Activated naive CD8-positive, alpha-beta T cell treated with anti-CD3 and anti-CD28 coated beads, Interleukin-2, amount 50 U/mL, for 24 hours (primary cell): ENCODE measurements at places on chromosomes 3 and 15.

DNA sequence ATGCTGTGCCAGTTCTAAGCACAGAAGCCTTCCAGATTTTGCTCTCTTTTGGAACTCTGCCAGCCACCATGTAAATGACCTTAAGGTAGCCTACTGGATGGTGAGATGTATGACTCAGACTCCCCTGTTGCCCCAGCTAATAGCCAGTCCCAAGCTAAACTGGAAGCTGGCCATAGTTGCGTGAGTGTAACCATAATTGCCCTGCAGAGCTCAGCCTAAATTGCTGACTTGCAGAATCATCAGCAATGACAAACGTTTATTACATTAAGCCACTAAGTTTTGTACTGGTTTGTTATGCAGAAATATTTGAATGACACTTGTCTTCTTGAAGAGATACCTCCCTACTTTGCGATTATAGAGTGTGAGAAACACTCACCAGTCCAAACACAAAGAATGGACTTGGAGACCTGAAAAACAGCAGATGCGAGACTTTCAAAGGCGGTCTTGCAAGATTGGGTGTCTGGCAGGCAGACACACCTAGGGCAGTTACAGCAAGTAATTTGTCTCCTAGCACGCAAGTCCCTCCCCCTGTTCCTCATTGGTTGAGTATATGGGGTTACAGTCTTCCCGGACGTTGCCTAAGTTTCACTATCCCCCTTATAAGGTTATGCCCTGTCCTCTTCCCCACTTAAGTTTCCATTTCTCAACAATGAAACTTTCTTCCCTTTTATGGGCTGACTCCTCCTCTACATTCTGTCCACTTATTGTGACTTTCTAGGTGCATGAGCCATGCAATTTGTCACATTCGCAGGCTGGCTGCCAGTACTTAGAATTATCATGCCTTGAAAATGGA, 83.6 kb upstream of the XCR1 start:
- no peaks in the 10 kb centered on the region for H3K36me3 ChIP-seq
- H3K27ac ChIP-seq = no peak overlapping the region
- H3K27me3 ChIP-seq = peaks cover 4% of the 10 kb centered on the region
- H3K4me1 ChIP-seq = peaks cover 51% of the 10 kb centered on the region
- DNase-seq = no peak

DNA sequence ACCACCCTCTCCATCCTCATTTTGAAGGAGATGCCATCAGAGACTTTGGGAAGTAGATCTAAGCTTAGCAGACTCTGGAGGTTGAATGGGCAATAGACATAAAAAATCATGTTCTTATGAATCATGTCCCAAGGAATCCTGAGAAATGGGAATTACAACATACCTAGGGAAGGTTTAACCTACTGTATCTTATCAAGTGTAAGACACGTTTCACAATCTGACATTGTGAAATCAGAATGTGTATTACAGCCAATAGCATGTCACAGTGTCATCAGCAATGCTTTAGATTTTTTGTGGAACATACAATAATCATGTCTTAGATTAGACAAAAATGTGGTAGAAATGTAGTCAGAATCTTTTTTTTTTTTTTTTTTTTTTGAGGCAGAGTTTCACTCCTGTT, 332.4 kb upstream of the TLE3 start:
- H3K27ac ChIP-seq = no peak overlapping the region
- H3K4me1 ChIP-seq = peaks cover 14% of the 10 kb centered on the region

GRCh38 chr15:65869954-65870871, 922 bp downstream of the RAB11A start:
- peak overlapping the region; percentile 99 for H3K4me3 ChIP-seq
- DNase-seq = peak; percentile 26
- H3K36me3 ChIP-seq = peaks cover 7% of the 10 kb centered on the region
- H3K4me1 ChIP-seq = peaks cover 41% of the 10 kb centered on the region

GRCh38 chr3:12222775-12223485, 64.2 kb upstream of the TIMP4 start:
- H3K27me3 ChIP-seq = peaks cover 14% of the 10 kb centered on the region
- H3K4me1 ChIP-seq = peaks cover 2% of the 10 kb centered on the region
- no peak overlapping the region for H3K27ac ChIP-seq
- no peak for DNase-seq
- no peaks in the 10 kb centered on the region for H3K36me3 ChIP-seq

DNA sequence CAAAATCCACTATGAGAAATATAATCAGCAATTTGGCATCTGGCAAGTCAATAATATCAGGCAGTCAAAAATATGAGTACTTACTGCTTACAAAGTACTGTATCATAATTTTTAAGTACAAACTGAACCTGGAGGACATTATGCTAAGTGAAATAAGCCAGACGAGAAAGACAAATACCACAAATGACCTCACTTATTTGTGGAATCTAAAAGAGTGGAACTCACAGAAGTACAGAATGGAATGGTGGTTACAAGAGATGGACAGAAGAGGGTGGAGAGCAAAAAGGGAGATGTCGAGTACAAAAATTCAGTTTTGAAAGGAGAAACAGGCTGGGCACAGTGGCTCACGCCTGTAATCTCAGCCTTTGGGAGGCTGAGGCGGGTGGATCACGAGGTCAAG, 12.4 kb downstream of the PCYT1A start:
- H3K27me3 ChIP-seq = no peaks in the 10 kb centered on the region
- no peak for DNase-seq
- H3K27ac ChIP-seq = peak overlapping the region; percentile 94

- H3K36me3 ChIP-seq = no peaks in the 10 kb centered on the region
- no peak for DNase-seq
- H3K27ac ChIP-seq = no peak overlapping the region
- no peak overlapping the region for H3K4me3 ChIP-seq
- no peaks in the 10 kb centered on the region for H3K27me3 ChIP-seq
These were observed 21.0 kb downstream of the RARB start for GRCh38 chr3:25448750-25449692.

GRCh38 chr3:126947429-126947828, 35.5 kb upstream of the PLXNA1 start:
- DNase-seq = no peak
- H3K27me3 ChIP-seq = no peaks in the 10 kb centered on the region
- H3K4me1 ChIP-seq = no peaks in the 10 kb centered on the region
- no peak overlapping the region for H3K27ac ChIP-seq
- no peak overlapping the region for H3K4me3 ChIP-seq
- H3K36me3 ChIP-seq = peaks cover 9% of the 10 kb centered on the region

DNA sequence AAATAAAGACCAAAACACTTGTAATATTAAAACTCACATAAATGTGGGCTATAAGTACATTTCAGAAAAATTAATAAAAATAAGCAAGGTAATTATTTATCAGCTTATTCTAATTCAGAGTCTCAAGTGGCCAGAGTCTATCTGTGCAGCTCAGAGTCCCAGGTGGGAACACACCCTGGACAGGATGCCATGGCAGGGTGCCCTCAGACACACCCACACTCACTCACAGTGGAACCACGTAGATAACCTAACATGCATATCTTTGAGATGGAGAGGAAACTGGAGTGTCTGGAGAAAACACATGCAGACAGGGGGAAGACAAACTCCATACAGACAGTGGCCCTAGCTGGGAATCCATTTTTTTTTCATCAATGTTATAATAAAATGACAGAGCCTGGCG, 37.2 kb downstream of the FSIP1 start:
- no peak overlapping the region for H3K4me3 ChIP-seq
- no peaks in the 10 kb centered on the region for H3K36me3 ChIP-seq
- no peak overlapping the region for H3K27ac ChIP-seq
